ENCODE measurements at places on chromosomes 4 and X. TPM values are rescaled to one million over a fixed set of nuclear protein-coding genes. Genes with fewer than 3 reads are reported as not detected.

Gene PWWP3B
- 0.48 TPM for total RNA-seq

Gene SH3RF1
- total RNA-seq, result 30.3 TPM

Gene CSN1S1
- 32.3 TPM for total RNA-seq

Gene PAGE2B
- not detected for total RNA-seq

Gene USP17L11
- not detected for total RNA-seq

Gene CCSER1
- total RNA-seq, result 9.7 TPM

Gene TMEM154
- total RNA-seq, result 7.2 TPM

Gene KLHL34
- total RNA-seq, result 0.10 TPM

Gene PDLIM5
- 125 TPM for total RNA-seq

Gene DYNLT3
- total RNA-seq, result 30.0 TPM

Gene POLN
- 12.8 TPM for total RNA-seq

Gene TLR2
- 81.6 TPM for total RNA-seq

Gene KLHL13
- 2.5 TPM for total RNA-seq

Gene ACE2
- total RNA-seq, result 6.2 TPM

Gene ZNF630
- 0.96 TPM for total RNA-seq

Gene PAGE5
- not detected for total RNA-seq

Gene TEX13B
- not detected for total RNA-seq

Gene NSUN7
- total RNA-seq, result 1.7 TPM

Gene CC2D2A
- total RNA-seq, result 14.3 TPM

Gene RNF150
- total RNA-seq, result 17.4 TPM

Gene PPP2R2C
- total RNA-seq, result 1.1 TPM

Gene EDA
- 3.1 TPM for total RNA-seq

Gene TLL1
- 7.2 TPM for total RNA-seq

Gene NEXMIF
- 0.51 TPM for total RNA-seq

Gene CENPVL2
- not detected for total RNA-seq

Gene CTAG2
- total RNA-seq, result not detected

Gene TEX11
- not detected for total RNA-seq

Gene SMIM10L2A
- total RNA-seq, result 0.39 TPM

Gene PCDH10
- total RNA-seq, result 0.06 TPM

Gene AREG
- 41.0 TPM for total RNA-seq

Gene SLC16A2
- total RNA-seq, result 13.9 TPM

Gene EPGN
- total RNA-seq, result not detected

Gene CXorf49
- not detected for total RNA-seq

Gene OTUD6A
- total RNA-seq, result not detected

Gene NCAPG
- total RNA-seq, result 0.26 TPM

Gene SLC6A14
- total RNA-seq, result not detected

Gene CLTRN
- total RNA-seq, result not detected

Gene CCDC110
- 0.19 TPM for total RNA-seq

Gene FATE1
- not detected for total RNA-seq

Gene C4orf51
- total RNA-seq, result not detected

Gene COX7B2
- total RNA-seq, result not detected

Gene ARR3
- not detected for total RNA-seq

Gene MMRN1
- 16.7 TPM for total RNA-seq

Gene PLRG1
- total RNA-seq, result 66.8 TPM

Gene SPANXN4
- not detected for total RNA-seq

Gene MAGEE2
- not detected for total RNA-seq

Gene ATP2B3
- total RNA-seq, result not detected

Gene PLAC8
- total RNA-seq, result 9.5 TPM

Gene EDA2R
- total RNA-seq, result 1.2 TPM

Gene TMSB15C
- 0.19 TPM for total RNA-seq

Gene SULT1E1
- not detected for total RNA-seq
